ENCODE measurements at places on chromosomes 3 and 15.

DNA sequence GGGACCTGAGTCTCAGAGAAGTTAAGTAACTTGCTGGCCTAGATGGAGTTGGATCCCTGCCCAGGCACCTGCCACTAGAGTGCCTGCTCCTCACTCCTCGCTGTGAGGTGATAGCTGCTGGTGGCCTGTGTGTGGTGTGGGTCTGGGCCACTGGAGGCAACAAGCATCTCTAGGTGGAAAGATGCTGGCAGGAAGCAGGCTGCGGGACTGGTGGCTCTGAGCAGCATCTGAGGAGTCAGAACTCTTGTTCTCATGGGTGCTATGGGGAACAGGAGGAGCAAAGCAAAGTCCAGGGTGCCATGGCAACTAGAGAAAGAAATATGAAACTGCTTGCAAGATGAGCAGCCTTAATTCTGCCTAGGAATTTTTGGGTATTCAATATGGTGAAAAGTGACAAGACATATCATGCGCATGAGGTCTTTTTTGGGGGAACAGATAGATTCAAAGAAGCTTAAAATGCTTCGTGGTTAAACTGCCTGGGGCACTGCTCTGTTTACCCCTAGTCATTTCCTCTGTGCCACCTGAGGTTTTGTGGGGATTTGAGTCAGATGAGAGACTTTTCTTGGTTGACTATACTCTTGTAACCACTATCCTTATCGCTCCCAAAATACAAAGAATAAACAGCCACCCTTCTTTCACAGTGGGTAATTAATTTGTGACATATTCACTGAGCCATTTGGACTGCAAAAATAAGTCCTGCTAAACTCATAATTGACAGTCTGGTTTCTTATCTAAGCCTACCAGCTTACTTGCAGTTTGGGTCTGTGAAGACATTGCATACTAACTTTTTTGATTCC is 50.3 kb downstream of the MED12L start:
- peak; percentile 36 for DNase-seq

DNA sequence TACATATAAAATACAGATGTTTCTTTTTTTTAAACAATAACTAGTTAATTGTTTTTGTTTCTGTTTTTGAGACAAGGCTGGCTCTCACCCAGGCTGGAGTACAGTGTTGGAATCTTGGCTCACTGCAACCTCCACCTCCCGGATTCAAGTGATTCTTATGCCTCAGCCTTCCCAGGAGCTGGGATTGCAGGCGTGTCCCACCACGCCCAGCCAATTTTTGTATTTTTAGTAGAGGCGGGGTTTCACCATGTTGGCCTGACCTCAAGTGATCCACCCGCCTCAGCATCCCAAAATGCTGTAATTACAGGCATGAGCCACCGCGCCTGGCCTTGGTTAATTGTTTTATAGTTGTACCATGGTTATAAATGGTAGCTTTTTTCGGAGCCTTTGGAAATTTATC is 72.3 kb downstream of the PIAS1 start:
- no peak for DNase-seq

DNA sequence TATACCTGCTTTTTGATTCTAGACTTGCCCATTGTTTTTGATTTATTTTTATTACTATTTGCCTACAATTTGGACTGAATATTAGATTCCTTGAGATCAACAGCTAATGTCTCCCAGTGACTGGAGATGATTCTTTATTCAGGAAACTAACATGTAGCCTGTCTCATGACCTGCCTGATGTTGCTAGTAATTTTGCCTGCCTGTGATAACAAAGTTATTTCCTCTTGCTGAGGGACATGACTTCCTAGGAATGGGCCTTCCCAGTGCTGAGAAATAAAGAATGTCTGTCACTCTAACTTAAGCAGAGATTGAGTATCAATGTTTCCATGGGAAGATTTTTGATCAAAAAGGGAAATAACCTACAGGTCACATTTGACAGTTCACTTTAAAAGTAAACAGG is 13.4 kb upstream of the NPHP3 start:
- DNase-seq, result no peak

DNA sequence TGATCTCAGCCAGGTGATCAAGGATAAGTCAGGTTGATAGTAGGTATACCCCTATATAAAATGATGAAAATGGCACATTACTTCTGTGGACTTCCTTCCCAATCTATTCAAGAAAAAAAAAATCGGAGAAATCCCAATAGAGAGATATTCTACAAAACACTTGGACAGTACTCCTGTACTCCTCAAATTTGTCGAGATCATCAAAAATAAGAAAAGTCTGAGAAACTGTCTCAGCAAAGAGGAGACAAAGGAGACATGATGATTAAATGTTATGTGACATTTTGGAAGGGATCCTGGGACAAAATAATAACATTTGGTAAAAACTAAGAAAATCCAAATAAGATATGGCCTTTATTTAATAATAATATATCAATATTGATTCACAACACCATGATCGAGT is 94.6 kb downstream of the DCLK3 start:
- no peak for DNase-seq

DNA sequence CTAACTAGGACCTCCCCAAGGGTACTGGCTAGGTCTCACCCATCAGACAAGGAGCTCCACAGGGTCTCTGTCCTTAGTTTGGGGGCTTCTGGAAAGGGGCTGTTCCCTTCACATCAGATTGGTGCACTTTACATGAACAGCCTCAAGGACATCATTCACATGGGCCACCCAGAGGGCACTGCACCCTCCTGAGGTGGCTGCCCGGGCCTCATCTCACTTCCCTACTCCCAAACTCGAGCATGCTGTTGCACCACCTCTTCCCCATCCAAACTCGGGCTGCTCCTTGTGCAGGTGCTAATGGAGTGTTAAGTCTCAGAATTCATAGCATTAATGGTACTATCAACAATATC is 48.1 kb downstream of the RAB11A start:
- no peak for DNase-seq

DNA sequence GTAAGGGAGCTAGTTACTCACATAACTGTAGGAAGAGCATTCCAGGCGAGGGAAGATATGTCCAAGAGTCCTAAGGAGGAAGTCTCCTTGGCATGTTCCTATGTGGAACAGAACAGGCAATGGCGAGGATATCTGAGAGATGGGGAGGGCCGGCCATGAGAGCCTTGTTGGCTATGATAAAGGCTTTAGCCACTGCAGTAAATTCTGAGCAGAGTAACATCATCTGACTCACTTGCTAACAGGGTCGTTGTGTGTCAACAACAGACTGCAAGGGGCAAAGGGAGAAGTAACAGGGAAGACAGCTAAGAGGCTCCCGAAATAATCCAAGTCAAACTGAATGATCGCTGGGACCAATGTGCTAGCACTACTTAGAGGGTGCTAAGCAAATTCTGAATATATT is 21.6 kb downstream of the SFMBT1 start:
- no peak for DNase-seq

DNA sequence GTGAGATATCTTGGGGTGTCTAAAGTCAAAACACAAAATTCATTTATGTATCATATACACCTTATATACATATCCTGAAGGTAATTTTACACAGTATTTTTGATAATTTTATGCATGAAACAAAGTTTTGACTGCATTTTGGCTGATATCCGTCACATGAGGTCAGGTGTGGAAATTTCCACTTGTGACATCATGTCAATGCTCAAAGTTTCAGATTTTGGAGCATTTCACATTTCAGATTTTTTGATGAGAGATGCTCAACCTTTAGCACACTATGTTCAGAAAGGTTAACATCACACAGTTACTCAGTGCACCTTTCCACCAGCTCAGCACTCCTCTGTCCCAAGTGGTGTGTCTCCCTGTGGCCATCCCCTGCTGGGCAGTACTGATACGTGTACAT is 37.7 kb upstream of the CPB1 start:
- DNase-seq, result no peak

DNA sequence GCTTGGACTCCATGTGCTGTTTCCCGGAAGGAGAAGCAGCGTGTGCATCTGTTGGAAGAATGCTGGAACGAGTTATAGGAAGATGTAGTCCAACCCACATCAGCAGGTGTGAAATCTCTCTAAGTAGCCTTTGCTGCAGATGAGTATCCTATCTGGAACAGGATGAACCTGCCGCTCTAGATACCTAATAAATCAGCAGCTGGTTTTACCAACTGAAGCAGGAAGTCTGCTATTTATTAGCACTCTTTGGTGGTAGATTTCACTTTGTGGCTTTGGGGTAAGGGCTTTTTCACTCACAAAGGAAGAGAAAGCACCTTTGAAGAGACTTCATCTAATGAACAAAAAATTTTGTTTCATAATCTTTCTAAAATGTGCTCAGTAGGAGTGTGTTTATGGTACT is 66.4 kb downstream of the DCUN1D1 start:
- DNase-seq, result no peak
